ENCODE measurements at places on chromosomes 12 and 14. TPM values are rescaled to one million over a fixed set of nuclear protein-coding genes. Genes with fewer than 3 reads are reported as not detected.

Gene CABP1
- 6.0 TPM for total RNA-seq

- DNase-seq = no peak
These were observed at the start of gene HNF1A for GRCh38 chr12:120978296-120979219. Gene HNF1A (plus strand): TSS chr12:120978543. CDS start chr12:120978769, 226 bp downstream.

Gene RASAL1
- 4.5 TPM for total RNA-seq

Gene ACOT2
- total RNA-seq = 5.2 TPM

Gene HOXC12
- total RNA-seq = not detected

DNA sequence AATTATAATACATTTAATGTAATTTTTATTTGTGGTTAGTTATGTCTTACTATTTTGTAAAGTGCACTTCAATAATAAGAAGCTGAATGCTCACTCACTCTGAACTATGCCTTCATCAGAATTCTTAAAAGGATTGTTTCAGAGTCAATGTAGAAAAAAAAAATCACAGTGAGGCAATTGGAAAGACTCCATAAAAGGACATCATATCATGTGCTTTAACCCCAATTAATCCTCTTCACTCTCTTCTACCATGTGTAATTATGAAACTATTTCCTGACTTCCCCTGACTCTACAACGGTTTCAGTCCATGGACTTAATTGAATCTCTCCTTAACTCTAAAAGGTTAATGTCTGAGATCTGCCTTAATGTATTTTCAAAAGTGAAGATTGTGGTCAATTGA lies 250.4 kb upstream of the ALG10 start:
- no peak for DNase-seq

DNA sequence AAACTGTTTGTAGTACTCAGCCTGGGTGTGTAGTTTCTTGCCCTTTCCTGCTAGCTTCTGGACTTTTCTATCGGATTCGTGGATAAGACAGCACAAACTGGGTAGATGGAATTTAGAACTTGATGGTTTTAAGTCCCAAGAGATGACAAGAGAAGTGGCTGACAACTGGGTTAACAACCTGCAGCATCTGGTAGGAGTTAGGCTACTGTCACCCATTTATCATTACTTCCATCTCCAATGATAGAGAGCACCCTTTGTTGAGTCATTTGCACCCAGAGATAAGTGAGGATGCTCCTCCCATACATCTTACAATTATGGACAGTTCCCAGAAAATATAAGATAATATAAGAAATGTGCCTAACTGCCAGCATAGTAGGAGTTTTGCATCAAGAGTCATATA lies 50.2 kb upstream of the FLRT2 start:
- DNase-seq = no peak

Gene WIF1
- 0.07 TPM for total RNA-seq

- no peak for DNase-seq
These were observed 2.5 kb upstream of the ACTN1 start for GRCh38 chr14:68981539-68981976.
